Kidney (tissue), 22 donors: ENCODE measurements at places on chromosomes 6 and 20. TPM values are rescaled to one million over a fixed set of nuclear protein-coding genes. Genes with fewer than 3 reads are reported as not detected.
A peak's percentile ranks its signal among the peaks of the same experiment; 100 is the strongest.

- DNase-seq, result no peak
Observed at GRCh38 chr6:109308018-109308492, 74.2 kb downstream of the CD164 start.

DNA sequence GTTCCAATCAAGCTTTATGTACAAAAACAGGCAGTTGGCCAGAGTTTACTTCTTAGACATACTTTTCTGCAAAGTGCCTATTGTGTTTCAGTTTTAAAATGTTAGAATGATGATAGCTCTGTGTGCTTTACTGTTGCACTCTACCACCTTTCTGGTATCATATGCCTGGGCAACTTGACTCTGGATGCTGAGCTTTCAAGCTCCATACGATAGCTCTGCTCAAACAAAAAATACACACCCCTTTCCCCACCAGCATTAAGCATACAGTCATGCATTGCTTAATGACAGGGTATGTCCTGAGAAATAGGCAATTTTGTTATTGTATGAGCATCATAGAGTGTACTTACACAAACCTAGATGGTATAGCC is 123.1 kb downstream of the RCAN2 start:
- no peak for DNase-seq

DNA sequence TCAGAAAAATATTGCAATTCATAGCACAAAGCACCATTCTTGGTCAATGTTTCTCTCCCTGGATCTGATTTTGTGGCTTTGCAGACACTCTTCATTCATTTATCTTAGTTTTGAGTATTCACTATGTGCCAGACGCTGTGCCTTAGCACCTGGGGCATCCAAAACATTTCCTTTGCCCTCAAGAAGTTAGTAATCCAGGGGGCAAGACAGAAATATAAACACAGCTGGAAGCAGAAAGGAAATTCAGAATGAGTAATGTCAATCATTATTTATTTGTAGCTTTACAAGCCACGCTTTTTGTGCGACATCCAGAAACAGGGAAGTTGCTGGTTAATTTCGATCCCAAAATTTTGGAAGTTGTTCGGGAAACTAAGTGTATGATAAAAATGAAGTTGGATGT is 71.4 kb downstream of the DNAH8 start:
- no peak for DNase-seq

GRCh38 chr20:53917145-53918019 is 153.0 kb downstream of the BCAS1 start:
- no peak for DNase-seq

Gene PROKR2
- polyA plus RNA-seq, result not detected

DNA sequence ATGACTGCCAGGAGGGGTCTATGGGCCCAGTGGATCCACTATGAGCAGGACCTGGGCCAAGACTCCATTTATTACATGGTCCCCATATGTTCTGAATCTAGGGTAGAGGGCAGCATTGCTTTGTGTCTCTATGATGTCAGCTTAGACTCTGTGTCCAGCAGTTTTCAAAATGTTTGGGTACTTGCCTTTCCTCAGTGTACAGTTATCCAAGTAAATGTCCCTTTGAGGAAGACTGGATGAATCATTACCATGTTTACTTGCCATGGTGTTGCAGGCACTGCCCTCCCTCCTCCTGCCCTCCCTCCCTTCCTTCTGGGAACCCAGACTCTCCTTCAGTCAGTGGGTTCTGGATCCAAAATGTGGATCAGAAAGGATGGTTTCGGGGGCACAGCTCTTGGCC is 108.6 kb downstream of the NRN1 start:
- no peak for DNase-seq

Gene C6orf15
- not detected for polyA plus RNA-seq

DNA sequence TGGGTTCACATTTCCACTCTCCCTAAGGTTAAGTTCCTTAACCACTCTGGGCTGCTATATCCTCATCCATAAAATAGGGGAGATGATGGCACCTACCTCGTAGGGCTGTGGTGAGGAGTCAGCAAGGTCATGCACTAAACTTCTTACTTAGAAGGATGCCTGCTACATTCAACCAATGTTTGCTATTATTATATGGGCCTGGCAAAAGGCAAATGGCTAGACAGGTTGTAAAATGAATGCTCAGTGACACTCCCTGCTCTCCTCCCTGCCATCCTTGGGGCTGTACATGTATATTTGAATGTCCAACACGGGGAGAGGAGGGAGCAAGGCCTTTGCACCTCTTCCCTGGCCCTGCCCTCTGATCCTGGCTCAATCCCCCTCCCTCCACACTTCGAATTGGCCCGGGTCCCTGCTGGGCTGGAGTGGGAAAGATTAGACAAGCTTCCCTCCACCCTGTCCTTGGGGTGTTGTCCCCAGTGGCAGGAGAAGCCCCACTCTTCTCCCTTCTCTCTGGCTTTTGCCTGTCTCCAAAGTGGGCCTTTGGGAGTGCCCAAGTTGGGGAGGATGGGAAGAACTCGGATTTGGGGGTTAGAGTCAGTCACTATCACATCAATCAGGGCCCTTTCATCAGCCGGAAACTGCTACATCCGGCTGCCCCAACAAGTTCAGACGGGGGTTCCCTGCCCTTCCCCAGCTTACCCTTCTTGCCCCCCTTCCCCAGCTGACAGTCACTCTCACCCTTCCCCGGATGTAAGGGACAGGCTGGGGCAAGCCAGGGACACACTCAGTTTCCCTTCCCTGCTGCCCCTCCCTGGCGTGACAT is 36.3 kb upstream of the VEGFA start:
- DNase-seq, result no peak

DNA sequence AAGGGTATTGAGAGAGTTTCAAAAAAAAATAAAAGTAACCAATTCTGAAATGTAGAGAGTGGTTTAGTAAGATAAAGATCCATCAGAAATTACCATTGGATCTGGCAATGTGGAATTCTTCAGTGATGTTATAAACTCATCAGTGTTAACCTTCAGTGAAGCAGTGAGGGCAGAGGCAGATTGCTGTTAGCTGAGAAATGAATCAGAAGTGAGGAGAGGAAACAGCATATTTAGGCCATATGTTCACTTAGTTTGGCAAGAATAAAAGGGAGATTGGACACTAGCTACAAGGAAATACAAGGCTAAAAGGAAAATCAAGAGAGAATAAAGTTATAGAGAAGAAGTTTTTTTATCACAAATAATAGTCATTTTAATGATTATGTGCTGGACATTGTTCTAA is 9.6 kb downstream of the KCNQ5 start:
- DNase-seq, result no peak

- DNase-seq, result no peak
Observed at GRCh38 chr6:162917506-162917905, 189.7 kb downstream of the PACRG start.

GRCh38 chr6:142296975-142297604 is 4.7 kb upstream of the ADGRG6 start:
- no peak for DNase-seq

DNA sequence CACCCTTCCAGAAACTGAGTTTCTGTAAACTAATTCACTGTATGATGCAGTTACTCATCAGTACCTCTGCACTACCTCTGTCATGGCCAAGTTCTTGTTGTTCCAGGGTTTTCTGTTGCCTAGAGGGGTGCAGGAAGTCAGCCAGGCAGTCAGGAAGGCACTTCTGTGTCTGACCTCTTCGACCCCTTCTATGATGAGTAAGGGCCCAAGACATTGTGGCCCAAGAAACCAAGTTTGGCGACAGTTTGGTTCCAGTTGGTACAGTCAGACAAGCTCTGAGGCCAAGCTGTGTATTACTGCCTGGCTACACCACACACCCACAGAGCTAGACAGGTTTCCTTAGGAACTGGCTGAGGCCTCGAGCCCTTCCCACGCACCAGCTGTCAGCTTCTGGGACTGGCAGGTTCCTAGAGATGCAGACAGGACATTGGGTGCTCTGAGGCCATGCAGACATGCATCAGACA is 41.2 kb downstream of the TRAF3IP2 start:
- peak; percentile 80 for DNase-seq

Gene PABPC1L
- polyA plus RNA-seq, result 24.4 TPM

DNA sequence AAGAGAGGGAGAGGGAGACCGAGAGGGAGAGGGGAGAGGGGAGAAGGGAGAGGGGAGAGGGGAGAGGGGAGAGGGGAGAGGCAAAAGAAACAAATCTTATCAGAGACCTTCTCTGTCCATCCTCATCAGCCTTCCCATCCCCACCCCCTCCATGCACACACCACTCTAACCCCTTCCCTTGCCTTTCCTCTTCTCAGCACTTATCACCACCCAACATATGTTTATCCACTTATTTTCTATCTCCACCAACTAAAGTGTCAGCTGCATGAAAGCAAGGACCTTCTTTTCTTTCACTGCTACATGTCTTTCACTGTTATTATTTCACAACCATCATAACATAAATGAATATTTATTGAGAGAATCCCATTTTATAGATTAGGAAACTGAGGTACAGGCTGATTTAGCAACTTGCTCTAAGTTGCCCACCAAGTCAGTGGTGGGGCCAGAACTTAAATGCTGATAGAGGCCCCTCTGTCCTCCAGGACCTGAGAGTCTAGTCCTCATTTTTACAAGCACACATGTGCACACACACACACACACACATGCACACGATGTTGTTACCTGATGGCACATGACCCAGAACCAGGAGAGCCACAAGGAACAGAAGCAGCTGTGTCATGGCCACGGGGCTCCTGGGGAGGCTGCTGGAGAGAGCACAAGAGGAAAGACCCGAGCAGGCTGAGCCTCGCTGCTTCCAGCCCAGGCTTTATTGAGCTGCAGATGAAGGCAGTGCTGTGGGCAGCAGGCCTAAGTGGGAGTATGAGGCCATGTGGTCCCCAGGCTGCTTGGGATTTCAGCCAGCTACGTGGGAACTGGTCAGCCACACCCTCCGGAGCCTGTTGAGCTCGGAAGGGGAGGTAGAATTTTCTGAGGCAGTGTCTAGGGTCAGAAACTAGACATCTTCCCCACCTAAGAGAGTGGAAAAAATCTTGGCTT is 2.3 kb downstream of the DEFB124 start:
- no peak for DNase-seq

Gene COL9A3
- polyA plus RNA-seq, result 2.3 TPM

DNA sequence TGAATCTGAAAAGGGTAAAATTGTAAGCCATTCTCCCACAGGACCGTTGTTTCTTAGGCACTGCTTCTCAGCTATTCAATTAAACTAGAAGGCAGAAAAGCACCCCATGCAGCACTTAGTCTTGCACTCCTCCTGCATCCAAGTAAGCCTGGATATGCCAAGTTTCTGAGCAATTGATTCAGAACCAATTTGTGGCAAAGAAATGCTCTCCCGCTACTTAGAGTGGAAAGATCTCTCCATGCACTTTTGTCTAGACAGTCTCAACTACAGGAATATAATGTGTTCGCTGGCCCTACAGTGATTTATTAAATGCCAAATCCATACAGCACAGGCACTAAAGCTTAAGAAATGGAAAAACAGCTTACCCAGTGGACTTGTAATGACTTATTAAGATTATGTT is 338.5 kb downstream of the HACE1 start:
- no peak for DNase-seq

- no peak for DNase-seq
Observed at GRCh38 chr6:98092331-98092730, 742.0 kb upstream of the POU3F2 start.

DNA sequence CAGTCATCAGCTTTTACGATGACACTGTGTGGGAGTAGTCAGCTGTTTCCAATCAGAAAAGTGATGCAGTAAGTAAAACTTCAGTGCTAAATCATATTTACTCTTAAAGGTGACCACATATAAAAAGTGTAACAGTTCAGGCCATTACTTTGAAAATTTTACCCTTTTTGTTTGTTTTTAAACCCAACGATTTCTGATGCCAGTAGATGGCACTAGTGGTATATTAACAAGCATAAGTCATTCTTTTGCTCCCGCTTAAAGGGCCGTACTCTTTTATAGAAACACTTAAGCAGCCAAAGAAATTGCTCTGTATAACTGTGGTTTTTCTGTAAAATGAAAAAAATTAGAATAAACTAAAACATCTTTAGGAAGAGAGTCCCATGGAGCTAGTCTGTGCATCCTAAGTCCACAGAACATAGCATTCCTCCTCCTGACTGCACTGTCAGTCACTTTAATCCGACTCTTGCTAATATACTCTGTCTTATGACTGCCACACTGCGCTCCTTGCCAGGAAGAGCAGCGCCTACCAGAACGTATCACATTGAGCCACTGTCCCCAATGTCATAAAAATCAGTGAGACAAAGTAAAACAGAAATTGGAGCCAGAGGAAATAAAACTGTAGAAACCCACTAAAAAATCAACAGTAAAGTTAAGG is 25.0 kb downstream of the HEBP2 start:
- no peak for DNase-seq

Gene SLC29A1
- 50.1 TPM for polyA plus RNA-seq

Gene HLA-DPA1
- 154 TPM for polyA plus RNA-seq

DNA sequence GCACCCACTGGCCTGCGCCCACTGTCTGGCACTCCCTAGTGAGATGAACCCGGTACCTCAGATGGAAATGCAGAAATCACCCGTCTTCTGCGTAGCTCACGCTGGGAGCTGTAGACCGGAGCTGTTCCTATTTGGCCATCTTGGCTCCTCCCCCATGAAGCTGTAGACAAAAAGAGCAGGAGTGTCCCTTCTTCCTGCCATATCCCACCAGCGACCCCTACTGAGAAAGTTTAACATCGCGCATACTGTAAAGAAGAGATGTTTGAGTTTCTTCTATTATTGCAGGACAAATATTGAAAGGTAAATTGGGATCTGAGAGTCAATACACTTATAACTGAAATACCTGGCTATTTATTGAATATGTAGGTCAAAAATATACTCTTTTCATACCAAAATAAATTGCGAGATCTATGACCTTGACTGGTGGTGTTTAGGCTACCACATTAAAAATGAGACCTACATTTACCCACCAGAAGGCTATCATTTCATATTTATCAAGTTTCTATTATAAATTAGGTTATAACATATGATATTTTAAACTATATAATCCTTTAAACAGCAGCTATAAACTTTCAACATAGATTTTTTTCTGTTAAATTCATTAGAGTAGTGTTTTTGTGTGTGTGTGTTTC is 586.3 kb downstream of the HTR1B start:
- DNase-seq, result peak; percentile 38

- DNase-seq, result no peak
Observed at GRCh38 chr6:168284187-168284586, 35.4 kb downstream of the DACT2 start.

GRCh38 chr6:119627908-119628669 is 278.5 kb upstream of the MAN1A1 start:
- DNase-seq, result no peak

Gene TEAD3
- 11.3 TPM for polyA plus RNA-seq

Gene GPX5
- polyA plus RNA-seq, result not detected

DNA sequence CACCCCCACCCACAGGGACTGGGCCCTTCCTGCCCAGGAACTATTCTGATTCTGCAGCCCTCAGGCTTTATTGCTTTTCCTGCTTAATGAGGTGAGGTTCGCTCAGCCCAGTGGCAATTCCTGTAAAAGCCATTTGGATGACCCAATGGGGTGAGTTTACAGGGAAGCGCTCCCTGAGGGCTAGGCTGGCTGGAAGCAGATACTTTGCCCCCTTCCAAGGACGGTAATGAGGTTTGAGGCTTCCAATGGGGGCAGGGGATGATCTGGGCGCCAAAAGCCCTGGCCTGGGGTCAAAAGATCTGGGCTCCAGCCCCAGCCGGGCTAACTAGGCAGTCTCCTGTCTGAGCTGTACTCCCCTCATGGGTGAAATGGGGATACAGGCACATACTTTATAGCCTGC is 41.8 kb downstream of the RIPOR3 start:
- DNase-seq, result no peak
